ENCODE measurements at places on chromosomes 4 and X.
A peak's percentile ranks its signal among the peaks of the same experiment; 100 is the strongest.

- no peak for DNase-seq
Observed at GRCh38 chrX:39921838-39922237, 175.9 kb downstream of the BCOR start.

DNA sequence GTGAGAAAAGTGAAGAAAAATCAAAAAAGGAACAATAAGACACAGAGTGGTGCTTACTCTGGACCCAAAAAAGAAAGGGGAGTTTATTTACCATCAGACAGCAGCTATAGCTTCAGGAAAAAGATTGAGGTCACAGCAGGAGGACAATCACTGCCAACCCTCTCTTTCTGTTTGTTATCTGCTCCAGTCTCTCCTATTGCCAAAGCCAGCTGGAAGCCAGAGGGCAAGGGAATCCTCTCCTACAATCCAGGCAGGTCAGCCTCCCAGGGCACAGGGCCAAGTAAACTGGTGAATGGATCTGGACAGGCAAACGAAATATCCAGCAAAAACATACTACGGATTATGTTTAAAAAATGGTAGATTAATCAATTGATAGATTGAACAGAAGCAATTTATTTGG, 306.9 kb upstream of the SLIT2 start:
- no peak for DNase-seq

GRCh38 chr4:1092026-1092982, 21.1 kb downstream of the RNF212 start:
- DNase-seq: no peak

GRCh38 chrX:2251211-2251610, 249.6 kb downstream of the DHRSX start:
- DNase-seq: no peak

GRCh38 chrX:41720125-41720779, 3.7 kb upstream of the GPR82 start:
- DNase-seq: no peak

DNA sequence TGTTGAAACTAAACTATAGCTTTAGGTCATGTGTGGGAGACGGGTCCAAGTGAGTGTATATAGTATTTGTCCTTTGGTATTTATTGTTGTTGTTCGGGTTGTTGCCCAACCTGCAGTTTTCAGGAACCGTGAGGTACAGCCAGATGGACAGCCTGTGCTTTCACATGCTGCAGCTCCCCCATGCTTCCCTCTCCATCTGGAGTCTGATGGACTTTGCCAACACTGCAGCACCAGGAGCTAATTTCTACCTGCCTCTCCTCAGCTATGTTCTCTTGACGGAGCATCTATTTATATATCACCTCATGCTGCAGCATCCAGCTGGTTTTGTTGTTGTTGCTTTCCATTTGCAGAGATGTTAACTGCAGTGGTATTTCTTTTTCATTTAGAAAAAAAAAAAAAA, 80.1 kb downstream of the TLL1 start:
- no peak for DNase-seq

DNA sequence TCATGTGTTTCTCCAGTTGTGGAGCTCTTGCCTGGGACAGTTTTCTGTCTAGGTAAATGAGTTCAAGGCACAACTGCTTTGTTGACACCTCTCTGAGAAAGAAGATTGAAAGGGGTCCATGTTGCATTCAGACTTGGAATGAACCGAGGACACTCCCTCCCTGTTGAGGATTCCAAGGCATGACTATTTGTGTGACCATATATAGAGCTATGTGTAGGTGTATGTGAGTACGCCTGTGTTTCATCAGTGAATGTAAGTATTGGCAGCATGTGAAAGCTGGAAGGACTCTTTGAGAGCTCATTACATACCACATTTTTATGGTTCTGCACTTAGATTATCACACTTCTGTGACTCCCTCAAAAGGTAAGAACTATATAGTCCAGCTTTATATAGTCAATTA, 3.4 kb downstream of the HEPH start:
- DNase-seq: no peak

- DNase-seq: no peak
Observed at GRCh38 chrX:1443496-1444075, 9.1 kb downstream of the ASMTL start.

- DNase-seq: no peak
Observed at GRCh38 chr4:75666299-75666698, 6.9 kb downstream of the G3BP2 start.

DNA sequence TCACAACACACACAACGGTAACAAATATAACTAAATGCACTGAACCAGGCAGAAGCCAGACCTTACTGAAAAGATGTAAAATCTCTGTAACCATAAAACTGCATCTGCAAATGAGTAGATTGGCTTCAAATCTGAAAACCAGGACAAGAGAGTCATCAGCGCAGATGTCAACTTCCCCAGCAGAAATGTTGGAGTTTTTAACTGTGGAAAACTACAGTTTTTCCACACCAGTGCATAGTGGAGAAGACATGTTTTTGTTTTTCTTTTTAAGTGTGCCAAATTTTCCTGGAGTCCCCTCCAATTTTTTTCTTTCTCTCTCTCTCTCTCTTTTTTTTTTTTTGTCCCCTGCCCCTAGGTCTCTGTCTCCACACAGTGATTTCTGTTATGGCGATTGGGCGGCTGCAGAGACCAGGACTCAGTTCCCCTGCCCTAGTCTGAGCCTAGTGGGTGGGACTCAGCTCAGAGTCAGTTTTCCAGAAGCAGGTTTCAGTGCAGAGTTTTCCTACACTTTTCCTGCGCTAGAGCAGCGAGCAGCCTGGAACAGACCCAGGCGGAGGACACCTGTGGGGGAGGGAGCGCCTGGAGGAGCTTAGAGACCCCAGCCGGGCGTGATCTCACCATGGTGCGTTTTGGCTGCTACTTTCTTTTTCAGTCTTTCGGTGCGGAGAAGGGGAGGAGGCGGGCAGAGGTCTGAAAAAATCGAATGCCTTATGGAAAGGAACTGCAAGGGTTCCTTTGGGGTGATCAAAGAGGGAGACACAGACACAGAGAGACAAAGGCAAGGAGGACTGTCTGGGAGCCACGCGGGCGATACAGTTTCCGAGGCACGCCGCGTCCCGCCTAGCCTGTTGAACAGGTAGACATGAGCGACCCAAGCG, at the start of gene GUCY1A1:
Gene GUCY1A1 (plus strand): TSS at position 505 of the 878 bp plus-strand sequence. CDS start 30,020 bp downstream, outside the sequence.
- DNase-seq: peak; percentile 61

- no peak for DNase-seq
Observed at GRCh38 chrX:47586043-47586787, 4.0 kb downstream of the TIMP1 start.

DNA sequence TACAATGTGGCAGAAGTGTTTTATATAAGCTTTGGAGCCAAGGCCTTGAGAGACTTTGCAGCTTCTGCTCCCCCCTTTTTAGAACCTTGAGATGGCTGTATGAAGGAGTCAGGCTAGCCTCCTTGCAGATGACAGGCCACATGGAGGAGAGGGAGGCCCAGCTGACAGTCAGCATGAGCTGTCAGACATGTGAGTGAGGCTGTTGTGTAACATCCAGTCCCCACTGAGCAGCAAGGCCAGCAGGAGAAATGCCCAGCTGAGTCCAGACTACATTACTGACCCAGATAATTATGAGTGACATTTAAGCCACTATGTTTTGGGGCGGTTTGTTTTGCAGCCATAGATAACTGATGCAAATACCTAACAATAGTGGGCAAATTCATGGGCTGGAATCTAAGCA, 515.3 kb upstream of the ARX start:
- no peak for DNase-seq

GRCh38 chrX:440636-441035, 53.9 kb upstream of the PPP2R3B start:
- DNase-seq: no peak

GRCh38 chrX:99421796-99422195, 988.3 kb downstream of the PCDH19 start:
- DNase-seq: no peak

GRCh38 chrX:69145714-69146113, 19.5 kb downstream of the PJA1 start:
- DNase-seq: no peak

GRCh38 chr4:968621-969394, 4.6 kb downstream of the DGKQ start:
- DNase-seq: no peak

- no peak for DNase-seq
Observed at GRCh38 chrX:147693511-147693910, 218.2 kb upstream of the FMR1 start.

DNA sequence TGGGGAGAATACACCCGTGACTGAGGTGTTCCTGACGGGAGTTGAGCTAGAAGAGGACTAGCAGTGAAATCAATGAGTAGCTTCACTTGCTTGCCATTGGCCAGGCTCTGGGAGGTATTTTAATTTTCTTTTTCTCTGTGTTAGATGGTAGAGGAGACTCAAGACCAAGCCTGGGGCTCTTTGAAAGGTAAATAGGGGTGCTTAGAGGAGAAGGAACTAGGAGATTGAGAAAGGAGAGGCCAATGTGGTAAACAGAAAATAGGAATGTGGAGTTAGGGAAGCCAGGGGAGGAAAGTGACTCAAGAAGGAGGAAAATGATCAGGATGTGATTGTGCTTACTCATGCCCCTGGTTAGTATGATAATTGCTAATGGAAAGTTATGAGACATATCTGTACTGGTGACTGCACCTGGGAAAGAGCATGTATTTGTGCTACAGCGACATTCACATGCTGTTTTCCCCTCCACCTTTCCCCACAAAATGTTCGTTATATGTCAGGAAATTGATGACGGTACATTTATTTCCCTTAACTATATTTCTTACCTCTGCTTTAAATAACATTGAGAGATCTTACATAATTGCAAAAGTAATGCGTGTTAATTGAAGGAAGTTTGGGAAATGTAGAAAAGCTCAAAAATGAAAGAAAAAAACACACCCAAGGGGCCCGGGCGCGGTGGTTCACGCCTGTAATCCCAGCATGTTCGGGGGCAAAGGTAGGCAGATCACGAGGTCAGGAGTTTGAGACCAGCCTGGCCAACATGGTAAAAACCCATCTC, 16.9 kb upstream of the LRBA start:
- DNase-seq: no peak

- DNase-seq: no peak
Observed at GRCh38 chr4:76322236-76322635, 15.7 kb downstream of the STBD1 start.

GRCh38 chr4:152921284-152921683, 14.8 kb upstream of the FHDC1 start:
- no peak for DNase-seq

- DNase-seq: no peak
Observed at GRCh38 chrX:43552703-43553102, 103.4 kb upstream of the MAOA start.

- DNase-seq: no peak
Observed at GRCh38 chr4:119087121-119087520, 48.5 kb upstream of the MYOZ2 start.

- DNase-seq: no peak
Observed at GRCh38 chrX:153412746-153413720, 1.8 kb downstream of the ZFP92 start.

DNA sequence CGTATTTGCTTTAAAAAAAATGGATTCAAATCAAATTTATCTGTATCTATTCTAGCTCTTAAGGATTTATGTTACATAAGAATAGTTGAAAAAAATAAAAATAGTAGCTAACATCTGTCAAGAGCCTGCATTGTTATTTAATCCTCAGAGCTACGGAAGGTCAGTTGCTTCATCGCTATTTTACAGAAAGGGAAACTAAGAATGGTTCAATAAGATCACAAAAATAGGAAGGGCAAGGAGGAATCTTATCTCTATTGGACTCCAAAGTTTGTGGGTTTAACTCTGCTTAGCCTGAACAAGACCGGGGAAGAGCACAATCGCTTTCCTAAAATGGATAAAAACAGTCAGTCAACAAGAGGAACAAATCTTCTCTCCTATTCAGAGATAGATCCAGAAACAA, 270.2 kb upstream of the SMIM31 start:
- DNase-seq: no peak

DNA sequence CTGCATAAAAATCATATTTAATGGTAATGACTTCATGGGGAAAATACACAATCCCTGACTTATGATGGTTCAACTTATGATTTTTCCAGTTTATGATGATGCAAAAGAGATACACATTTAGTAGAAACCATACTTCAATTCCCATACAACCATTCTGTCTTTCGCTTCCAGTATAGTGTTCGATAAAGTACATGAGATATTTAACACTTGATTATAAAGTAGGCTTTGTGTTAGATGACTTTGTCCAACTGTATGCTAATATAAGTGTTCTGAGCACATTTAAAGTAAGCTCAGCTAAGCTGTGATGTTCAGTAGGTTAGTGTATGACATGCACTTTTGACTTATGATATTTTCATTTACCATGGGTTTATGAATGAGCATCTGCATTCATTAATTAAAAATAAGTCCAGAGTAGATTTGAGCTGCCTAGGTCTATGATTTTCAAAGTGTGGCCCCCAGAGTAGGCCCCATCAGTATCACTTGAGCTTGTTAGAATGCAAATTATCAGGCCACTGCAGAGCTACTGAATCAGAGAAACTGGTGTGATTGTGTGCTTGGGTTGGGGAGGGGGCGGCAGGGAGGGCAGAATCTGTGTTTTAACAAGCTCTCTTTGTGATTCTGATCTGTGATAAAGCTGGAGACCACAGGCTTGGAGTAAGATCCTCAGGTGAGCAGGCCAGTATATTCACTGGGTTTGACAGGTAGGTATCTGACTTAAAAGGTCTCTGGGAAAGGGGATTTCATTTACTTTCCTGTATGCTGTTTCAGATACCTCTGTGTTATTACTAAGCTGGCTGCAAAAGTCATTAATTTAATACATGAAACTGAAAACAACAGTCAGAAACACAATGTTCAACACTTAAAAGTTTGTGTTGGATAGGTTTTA, 8.4 kb downstream of the ATP10D start:
- no peak for DNase-seq

DNA sequence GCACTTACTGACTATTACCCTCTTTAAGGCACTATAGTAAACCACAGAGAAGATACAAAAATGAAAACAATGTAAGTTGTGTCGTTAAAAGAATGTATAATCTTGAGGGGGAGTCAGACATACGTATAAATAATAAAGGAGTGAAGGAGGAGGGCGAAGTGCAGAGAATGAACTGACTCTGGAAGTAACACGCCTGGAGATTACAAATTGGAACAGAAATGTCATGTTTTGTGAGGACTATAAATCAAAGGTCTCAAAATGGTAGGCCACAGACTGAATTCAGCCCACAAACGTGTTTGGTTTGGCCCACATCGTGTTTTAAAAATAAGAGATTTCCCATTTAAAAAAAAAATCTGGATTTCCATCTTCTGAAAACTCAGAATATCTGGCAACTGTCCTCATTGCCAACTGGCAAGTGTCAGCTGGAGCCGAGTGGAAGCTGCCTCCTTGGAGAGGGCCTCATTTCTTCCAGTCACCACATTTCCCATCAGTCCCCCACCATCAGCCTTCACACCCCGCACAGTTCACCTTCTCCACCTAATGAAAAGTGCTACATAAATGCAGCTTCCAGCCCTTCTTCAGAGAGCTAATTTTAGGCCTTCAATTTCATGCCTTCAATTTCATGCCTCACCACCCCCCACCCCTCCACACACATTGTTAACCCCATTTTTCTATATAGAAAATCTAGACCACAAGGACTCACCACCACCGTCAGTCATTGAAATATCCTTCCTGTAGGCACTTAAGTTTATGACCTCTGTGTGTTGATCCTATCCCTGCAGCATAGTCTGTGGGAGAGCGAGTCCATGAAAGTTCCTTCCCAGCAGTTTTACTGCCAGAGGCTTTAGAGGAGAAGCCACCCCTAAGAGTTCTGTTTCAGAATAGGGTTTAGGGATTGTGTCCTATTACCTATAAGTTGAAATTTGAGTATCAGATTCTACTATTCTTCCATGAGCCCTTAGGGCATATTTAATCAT, 32.0 kb upstream of the COL25A1 start:
- DNase-seq: peak; percentile 7

All from left kidney (tissue), 8 donors.